Foreskin fibroblast (primary cell): ENCODE measurements at places on chromosomes 3 and 15.
A peak's percentile ranks its signal among the peaks of the same experiment; 100 is the strongest.

GRCh38 chr3:25900161-25900560 lies 110.3 kb downstream of the OXSM start:
- DNase-seq, result no peak

- no peak for DNase-seq
Observed at GRCh38 chr3:139994891-139995290, 59.9 kb downstream of the CLSTN2 start.

DNA sequence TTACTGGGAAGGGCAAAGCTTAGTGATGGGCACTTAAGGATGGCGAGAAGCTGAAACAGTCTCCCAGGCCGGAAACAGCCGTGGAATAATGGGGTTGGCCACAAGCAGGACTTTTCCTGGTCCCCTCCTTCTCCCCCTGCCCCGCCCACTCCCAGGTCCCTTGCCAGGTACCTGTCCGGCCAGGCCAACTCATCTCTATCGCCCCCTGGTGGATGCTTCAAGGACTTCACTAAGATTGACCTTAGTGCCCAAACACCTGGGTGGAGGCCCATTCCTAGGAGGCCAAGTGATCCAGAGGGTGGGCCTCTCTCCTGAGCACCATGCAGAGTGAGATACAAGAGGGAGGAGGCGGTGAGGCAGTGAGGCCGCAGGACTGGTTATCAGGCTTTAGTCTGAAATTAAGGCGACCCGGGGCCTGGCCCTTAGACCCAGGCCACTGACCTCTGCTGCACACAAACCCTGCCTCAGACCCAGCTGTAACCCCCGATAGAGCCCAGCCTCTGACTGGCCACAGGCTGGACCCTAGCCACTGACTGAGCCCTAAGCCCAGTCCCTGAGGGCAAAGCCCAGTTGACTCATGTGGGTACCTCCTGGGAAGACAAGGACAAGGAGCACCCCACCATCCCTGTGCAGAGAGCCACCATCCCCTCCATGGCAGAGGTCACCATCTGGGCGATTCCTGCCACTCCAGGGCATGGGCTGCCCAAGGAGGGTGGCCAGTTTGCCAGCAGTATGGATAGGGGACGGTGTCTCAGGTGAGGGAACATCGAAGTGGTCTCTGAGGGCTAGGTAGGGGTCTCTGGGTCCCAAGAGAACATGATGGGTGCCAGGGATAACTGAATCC lies 37.6 kb downstream of the VIPR1 start:
- DNase-seq, result peak; percentile 25

GRCh38 chr15:85622221-85622831 lies 172.4 kb downstream of the KLHL25 start:
- no peak for DNase-seq

DNA sequence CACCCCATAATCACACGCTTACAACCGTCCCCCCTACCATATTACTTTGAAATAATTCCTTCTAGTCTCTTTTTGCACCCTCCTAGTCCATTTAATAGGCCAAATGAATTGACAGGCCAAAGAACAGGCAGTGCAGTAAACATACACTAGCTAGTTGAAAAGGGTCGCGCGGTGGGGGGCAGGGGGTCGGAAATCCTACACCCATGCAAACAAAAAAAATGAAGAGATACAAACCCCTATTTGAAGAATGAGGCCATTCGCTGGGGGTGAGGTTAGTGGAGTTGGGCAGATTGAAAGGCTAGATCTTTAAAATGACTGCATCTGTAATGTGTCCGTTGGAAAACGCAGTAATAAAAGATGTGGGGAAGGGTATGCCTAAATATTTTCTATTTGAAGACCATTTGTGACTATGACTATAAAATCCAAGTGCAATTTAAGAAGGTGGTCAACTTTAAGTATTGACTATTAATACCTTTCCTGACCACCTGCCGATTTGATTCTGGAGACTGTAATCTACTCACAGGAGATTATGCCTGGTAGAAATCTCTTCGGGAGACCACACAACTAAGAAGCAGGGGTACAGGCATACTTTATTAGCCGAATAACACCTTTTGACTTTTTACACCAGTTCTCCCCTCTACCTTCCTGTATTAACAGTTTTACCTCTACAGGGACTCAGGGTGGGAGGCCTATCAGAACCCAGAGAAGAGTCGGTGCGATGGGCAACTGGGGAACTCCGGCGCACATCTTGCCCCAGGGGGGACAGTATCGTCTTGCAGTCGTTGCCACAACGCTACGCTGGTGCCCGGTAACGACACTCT lies 762 bp upstream of the ARL6 start:
- no peak for DNase-seq

DNA sequence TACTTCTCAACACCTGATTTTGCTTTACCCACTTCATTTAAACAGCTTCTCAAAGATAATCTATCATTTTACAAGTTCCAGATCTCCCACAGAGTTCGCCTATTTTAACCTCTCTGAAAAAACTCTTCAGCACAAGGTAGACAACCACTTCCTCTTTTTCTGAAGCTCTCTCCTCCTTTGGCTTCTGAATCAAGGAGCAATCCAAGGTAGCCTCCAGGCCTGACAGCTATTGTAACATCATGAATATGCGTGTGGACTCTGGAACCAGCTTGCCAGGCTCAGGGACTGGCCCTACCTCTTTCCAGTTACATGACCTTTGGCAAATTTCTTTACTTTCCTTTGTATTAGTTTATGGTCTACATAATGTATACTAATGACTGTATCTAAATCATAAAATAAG lies 405.9 kb upstream of the ZNF385D start:
- DNase-seq, result no peak

DNA sequence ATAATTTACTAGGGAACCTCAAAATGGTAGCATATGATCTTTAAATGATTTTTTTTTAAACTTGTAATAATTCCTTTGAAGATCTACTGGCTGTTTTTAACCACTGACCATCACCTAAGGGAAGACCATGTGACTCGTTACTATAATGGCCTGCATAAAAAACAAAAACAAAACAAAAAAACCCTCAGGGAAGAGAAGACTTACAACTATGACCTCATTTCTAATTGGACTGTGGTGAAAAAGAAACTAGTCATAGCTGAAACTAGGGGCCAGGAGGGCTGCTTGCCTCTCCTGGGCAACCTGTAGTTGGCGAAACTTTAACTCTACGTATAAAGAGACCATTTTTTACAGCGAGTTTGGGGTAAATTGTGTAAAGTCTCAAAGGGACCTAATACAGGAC lies 23.0 kb downstream of the PAQR9 start:
- no peak for DNase-seq

DNA sequence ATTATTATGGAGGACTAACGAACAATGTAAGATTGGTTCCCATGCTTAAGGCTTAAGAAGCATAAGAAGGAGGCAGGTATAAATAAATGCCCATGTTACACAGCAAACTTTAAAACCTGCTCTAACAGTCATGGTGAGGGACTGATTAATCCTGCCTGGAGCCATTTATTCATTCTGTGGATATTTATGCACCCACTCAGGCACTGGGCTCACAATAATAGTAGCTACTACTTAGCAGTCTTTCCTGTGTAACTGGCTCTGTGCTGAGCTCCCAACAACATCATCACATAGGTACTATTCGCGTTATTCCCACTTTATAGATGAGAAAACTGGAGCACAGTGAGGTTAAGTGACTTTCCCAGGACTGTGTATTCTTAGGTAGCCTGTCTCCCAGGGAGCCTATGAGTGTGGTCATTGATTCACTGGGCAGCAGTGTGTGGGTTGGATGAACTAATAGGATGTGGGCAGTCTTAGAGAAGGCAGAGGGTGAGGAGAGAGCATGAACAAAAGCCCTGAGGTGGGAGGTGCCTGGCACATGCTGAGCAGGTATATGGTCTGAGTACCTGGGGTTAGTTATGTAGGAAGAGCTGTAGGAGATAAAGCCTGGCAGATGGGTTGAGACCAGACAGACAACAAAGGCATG lies 44.1 kb upstream of the UMPS start:
- no peak for DNase-seq

DNA sequence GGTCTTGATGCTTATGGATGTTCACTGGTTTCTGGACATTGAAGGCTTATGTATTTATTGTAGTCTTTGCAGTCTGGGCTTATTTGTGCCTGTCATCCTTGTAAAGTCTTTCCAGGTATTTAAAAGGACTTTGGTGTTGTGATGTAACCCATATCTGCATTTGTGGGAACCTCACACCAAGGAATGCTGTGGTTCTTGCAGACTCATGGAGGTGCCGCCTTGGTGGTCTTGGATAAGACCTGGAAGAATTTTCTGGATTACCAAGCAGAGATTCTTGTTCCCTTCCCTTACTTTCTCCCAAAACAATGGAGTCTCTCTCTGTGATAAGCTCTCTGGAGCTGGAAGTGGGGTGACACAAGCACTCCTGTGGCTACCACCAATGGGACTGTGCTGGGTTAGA lies 363.5 kb upstream of the NECTIN3 start:
- no peak for DNase-seq

DNA sequence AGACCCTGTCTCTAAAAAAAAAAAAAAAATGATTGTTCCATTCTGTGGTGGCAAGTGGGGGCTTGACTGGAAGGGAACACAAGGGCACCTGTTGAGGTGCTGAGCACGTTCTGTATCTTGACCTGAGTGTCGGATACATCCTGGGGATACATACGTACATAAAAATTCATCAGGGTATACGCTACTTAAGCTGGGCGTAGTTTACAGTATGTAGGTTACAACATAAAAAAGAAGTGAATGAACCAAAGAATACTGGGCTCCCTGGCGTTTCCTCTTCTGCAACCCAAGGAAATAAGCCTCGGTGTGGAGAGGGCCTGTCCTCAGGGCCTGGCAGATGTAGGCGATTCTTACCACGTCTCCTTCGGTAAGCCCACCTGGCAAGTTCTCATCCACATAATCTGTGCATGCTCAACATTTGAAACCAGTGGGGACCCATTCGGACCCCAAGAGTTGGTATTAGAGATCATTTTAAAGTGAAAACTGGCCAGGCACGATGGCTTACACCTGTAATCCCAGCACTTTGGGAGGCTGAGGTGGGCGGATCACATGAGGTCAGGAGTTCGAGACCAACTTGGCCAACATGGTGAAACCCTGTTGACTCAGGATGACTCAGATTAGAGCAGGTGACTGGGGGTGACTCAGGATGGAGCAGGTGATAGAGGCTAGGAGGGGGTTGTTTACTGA lies 5.1 kb upstream of the MUC20 start:
- DNase-seq, result peak; percentile 54

DNA sequence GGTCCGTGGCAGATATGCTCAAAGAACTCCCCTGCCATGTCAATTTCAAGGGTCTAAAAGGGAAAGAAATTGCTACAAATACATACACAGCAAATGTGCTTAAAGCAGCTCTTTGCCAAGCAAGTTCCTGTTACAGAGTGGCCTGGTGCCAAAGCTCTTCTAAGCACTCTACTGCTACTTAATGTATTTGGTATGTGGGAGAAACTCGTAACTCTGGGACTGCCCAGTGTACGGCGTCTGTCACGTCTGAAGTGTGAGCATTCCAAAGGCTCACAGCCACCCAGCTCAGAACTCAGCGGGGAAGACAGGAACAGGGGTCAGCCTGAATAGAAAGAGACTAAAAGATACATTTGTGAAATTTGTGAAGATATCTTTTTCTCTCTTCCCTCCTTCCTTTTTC lies 54.6 kb downstream of the RBMS3 start:
- DNase-seq, result peak; percentile 96

GRCh38 chr3:191328383-191328961 lies 722 bp upstream of the CCDC50 start:
- DNase-seq, result no peak

DNA sequence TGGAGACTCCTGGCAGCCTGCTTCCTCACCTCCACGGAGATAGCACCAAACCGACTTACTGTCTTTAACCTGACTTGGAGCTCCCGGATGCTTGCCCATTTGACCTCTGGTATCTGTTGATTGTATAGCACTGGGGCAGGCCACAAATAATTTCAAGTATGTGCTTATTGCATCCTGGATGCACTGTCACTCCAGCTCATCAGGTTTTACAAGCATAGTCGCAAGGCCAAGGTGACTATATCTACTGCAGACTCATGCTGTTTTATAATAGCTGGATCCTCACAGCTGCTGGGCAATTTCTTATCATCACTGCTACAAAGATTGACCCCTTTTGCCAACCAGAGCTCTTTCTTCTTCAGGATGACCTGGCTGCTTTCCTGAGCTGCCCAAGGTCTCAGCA lies 45.6 kb downstream of the PEX5L start:
- no peak for DNase-seq

- DNase-seq, result no peak
Observed at GRCh38 chr15:89648106-89649012, 6.9 kb downstream of the KIF7 start.

- DNase-seq, result peak; percentile 36
Observed at GRCh38 chr15:80061582-80061981, 2.1 kb downstream of the ZFAND6 start.

- DNase-seq, result no peak
Observed at GRCh38 chr3:13689373-13690260, 140.7 kb downstream of the FBLN2 start.

- DNase-seq, result no peak
Observed at GRCh38 chr15:50261981-50262380, 3.5 kb downstream of the HDC start.

GRCh38 chr15:67093504-67093862 lies 28.1 kb downstream of the SMAD3 start:
- no peak for DNase-seq

DNA sequence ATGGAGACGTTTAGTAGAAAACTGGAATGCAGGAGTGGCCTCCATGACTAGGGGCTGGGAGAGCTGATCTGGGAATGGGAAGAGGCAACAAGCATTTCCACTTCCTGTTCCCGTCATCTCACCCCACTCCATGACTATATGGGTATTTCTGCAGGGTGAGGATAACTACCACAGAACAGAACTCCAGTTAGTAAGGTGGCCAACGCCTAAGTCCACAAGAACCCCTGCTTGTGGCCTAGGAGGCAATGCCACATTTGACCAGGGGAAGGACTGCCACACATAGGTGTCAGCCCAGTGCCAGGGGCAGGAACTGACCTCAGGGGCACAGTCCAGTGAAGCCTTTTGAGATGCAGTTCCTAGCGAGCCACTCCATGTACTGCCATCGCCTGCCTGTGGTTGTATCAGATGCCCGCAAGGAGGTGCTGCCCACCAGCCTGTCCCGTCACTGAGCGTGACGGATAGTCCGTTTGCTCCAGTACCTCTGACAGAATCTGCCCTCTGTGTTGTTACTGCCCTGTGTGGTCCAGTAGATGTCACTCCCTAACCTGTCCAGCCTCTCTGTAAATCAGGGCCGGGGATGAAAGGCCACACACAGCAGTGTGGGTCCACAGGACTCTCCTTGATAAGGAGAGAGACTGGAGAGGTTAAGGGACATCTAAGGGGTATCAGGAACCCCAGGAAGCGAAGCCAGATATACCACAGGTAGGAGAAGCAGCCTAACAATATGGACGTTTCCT lies 3.5 kb upstream of the MTFMT start:
- DNase-seq, result peak; percentile 54

DNA sequence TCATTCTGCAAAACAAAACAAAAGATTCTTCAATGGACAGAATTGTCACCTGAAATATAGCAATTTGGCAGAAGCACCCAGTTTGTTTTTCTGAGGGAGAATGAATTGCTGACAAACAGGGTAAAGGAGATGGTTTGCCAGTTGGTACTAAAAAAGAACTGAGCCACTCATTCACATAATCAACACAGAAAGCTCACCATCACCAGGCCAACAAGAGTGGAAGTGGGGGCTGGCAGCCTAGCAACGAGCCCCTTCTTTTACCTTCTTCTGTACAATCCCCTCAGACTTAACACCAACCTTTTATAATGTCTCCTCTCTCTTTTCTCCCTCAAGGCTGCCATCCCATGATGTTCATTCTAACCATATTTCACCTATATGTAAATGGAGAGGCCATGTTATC lies 5.9 kb downstream of the TOP2B start:
- DNase-seq, result no peak
